Activated naive CD4-positive, alpha-beta T cell (primary cell): ENCODE measurements at places on chromosomes 5 and 9.
A peak's percentile ranks its signal among the peaks of the same experiment; 100 is the strongest.

- no peak for DNase-seq
These were observed 35.6 kb downstream of the C9 start for GRCh38 chr5:39328731-39329130.

DNA sequence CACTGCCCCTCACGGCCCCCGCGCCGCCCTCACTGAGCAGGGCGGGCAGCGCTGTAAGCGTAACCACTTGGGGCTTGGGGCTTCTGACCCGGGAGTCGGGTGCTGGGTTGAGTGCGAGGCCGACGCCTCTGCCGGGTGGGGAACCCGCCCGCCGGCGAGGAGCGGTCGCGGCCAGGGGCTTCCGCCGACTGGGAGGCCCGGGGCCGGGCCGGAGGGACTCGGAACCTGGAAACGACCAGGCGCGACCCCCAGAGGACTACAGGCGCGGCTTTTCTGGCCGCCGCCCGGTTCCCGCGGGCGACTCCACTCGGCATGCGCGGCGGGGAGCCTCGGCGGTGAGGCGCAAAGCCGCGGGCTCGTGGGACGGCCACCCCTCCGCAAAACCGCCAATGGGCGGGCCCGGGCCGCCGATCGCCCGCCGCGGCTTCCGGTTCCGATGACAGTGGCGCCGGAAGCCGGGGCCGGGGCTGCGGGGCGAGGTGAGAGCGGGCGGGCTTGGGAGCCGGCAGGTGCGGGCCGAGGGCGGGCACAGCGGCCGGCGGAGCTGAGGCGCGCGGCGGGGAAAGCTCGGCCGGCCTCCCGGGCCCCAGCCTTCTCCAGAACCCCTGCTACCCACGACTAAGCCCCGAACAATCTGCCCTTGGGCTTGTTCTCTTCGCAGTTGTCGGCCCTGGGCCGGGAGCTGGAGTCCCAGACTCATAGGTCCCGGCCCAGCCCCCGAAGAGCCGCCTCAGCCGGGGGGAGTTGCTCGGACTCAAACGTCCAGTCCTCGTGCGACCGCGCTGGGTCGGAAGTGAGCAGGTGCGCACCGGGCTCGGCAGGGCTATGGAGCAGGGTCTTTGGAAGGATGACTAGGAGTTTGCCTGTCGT lies at the start of gene RMND5B:
RMND5B (plus strand) TSS at position 439 of the 870 bp plus-strand sequence. CDS start 7,106 bp downstream, outside the sequence.
- peak; percentile 52 for DNase-seq

- DNase-seq: no peak
These were observed 2.9 kb upstream of the TGFBI start for GRCh38 chr5:136025900-136026299.

DNA sequence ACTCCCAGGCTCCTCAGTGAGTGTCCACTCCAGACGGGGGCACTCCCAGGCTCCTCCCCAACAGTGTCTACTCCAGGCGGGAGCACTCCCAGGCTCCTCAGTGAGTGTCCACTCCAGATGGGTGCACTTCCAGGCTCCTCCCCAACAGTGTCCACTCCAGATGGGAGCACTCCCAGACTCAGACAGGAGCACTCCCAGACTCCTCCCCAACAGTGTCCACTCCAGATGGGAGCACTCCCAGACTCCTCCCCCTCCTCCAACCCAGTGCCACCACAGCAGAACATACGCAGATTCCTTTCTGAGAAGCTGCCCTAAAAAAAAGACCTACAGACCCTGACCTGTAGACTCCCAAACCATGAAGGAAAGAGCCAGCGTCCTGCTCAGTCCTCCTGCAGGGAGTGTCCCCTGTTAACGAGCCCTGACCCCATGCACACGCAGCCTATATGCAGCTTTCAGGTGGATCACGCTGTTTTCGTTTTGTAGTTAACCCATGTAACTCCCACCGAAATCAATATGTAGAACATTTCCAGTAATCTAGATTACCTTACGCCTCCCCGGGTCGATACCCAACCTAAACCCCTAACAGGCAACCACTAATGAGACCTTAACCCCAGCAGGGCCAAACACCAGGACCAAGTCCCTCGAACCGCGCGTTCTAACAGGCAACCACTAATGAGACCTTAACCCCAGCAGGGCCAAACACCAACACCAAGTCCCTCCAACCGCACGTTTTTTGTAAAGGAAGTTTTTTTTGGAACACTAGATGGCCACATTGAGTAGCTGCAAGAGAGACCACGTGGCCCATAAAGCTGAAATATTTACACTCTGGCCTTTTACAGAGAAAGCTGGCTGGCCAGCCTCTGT lies 15.7 kb downstream of the PNPLA7 start:
- no peak for DNase-seq

DNA sequence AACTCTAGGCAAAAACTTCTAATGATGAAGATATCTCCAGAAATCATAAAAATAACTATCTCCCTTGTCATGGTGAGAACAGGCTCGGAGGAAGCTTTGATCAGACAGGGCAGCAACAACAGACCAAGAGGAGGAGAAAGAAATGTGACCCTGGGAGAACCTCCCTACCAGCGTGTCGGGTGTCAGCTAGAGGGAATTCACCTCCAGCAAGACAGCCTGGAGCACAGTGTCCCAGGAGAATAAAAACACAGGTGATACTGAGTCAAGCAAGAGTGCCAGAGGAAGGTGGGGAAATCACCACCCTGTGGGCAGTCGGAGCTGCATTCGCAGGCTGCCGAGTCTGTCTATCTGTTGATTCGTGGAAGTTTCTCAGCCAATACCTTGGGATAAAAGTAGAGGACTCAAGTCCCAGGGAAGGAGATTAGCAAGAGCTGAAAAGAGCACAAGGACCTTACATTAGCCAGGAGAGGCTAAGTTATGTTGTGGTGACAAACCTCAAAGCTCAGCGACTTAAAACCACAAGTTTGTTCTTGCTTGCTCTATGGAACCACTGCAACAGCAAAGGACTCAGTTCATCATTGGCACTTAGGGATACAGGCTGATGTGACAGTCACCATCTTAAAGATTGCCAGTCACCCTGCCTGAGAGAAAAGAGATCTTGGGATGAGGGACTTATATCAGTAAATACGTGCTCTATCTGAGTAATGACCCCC lies 598.3 kb downstream of the CCDC171 start:
- no peak for DNase-seq

DNA sequence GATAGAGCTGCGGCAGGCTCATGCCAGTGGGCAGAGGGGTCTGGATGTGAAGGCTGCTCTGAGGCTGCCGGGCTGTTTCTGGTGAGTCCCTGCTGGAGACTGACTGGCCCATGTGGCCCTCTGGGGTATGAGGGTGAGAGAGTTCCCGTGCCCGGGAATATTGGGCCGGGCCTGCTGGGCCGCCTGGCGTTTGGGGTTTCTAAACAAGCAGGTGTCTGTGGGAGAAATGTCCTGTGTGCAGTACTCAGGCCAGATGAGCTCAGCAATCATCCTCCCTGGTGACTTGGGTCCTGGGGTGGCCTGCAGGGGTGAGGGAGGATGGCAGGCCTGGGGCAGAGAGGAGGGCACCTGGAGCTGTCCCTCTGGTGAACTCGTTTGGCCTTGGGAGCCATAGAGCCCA lies 74.9 kb downstream of the MACROH2A1 start:
- DNase-seq: no peak
